Stimulated activated CD8-positive, alpha-beta memory T cell treated with anti-CD3 and anti-CD28 coated beads, Interleukin-4, amount 100 ng/mL, for 1 hour (primary cell): ENCODE measurements at places on chromosomes 11 and 22.

GRCh38 chr11:70420008-70420464 is 21.7 kb downstream of the CTTN start:
- DNase-seq, result no peak

- DNase-seq, result no peak
These were observed 46.7 kb downstream of the TIMP3 start for GRCh38 chr22:32848226-32848625.

DNA sequence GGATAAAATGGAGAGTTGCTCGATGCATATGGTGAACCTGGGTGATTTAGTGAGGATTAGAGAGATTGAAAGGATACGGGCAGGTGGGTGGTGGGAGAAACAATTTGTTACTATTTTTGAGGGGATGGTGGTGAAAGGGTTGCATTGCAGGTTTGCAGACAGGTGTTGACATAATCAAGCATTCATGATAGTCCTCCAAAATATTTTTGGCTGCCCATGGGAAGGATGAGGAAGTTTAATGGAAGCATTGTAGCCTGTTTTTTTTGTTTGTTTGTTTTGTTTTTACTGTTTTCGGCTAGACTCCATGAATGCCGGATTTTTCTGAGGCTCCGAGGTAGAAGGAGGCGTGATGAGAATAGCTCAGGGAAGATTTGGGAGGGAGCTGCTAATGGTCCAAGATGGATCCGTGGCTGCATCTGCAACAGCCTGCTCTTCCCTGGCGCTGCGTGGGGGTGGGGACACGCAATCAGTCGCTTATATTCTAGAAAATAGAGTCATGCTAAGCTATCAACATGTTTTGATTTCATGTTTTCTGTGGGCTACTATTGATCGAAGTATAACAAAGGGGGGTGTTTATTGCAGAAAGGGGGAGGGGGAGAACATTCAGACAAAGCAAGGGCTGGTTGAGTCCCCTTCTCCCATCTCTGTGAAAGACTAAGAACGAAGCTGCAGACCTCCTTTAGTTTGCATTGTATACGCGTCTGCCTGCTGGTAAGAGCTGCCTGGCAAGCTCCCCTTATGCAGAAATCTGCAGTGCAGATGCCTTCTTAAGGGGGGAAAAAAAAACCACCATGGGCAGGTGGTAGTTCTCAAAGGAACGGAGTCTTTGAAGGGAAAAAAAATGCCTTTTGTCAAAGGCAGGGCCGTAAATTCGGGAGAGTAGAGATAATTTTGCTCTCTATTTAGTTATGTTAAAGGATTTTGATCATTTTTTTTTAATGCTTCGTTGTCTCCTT is 1.0 kb downstream of the RTN3 start:
- no peak for DNase-seq

GRCh38 chr11:13983081-13983751 is 20.7 kb downstream of the SPON1 start:
- DNase-seq, result no peak

DNA sequence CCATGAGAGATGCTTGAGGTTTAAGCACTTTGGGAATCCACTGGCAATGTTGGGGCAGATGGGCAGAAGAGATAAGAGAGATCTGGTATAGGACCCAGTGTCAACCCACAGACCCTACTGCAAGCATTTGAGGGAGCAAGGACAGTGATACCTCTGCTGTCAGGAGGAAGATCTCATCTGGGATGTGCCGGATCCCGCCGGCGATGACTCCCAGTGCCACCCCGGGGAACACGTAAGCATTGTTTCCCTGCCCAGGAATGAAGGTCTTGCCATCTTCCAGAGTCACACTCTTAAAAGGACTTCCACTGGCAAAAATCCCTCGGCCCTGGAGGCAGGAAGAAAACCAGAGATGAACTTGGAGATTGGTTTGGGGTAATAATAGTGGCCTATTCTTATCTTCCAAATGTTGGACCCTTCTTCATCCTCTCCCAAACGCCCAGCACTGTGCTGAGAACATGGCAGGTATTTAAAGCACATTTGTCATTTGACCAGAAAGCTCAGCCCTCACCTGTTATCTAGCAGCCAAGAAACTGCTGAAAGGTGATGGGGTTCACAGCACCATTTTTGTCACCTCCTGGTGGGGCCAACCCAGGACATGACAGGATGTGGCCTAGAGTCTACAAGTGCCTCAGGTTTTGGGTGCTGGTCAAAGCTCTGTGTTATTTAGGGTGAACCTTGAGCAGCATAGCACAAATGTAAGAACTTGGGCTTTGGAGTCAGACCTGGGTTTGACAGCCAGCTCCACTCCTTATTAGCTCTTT is 71.7 kb downstream of the CCDC81 start:
- DNase-seq, result no peak

GRCh38 chr11:803770-804598 is 1.0 kb downstream of the PIDD1 start:
- no peak for DNase-seq

- no peak for DNase-seq
These were observed 991.6 kb downstream of the BRD1 start for GRCh38 chr22:48835857-48836672.

DNA sequence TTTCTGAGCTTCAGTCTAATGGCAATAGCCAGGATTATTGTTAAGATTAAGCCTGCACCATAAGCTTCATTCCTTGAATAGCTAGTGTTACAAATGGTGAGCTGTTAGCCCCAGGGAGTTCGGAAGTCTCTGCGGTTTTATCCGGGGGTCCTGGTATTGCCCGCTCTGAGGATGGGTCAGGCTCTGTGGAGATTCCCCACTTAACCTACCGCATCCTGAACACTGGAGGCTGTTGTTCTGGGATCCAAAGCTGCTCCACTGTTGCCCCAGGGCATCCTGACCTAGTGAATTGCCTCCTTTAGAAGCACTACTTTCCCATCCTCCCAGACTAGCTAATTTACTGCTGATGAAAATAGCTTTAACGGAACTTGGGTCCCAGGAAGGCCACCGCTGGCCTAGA is 14.5 kb upstream of the PEX26 start:
- no peak for DNase-seq

DNA sequence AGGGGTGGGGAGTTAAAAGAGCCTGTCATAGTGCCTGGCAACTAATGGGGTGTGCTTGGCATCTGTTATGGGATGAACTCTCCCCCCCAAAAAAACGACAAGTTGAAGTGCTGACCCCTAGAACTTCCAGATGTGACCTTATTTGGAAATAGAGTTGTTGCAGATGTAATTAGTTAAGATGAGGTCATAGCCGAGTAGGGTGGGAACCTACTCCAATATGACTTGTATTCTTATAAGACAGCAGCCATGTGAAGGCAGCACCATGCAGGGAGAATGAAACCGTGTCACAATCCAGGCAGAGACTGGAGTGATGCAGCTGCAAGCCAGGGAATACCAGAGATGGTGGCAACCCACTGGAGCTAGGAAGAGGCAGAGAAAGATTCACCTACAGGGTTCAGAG is 394.5 kb downstream of the TENM4 start:
- DNase-seq, result no peak

- no peak for DNase-seq
These were observed 19.1 kb downstream of the ARHGEF17 start for GRCh38 chr11:73326929-73327811.

GRCh38 chr22:33539202-33539901 is 380.9 kb downstream of the LARGE1 start:
- DNase-seq, result no peak

DNA sequence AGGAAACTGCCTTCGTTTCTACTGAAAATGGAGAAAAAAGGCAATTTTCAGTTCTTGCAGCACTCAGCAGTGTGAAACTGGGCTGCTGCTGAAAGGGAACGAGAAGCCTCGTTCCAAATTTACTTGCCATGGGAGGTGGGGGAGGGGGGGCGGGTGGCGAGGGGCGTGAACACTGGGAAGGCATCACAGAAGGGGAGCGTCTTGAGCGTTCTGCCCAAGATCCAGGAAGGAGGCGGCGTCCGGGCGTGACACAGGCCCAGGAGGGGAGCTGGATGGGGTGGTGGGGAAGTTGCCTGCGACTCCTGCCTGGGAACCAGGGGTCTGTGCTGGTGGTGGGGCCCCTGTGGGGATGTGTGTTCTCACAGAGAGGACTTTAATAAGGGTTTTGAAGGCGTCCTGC is 213.5 kb downstream of the CTTN start:
- DNase-seq, result no peak

- DNase-seq, result no peak
These were observed 35.0 kb downstream of the LDLRAD3 start for GRCh38 chr11:35978891-35979290.

GRCh38 chr22:29155966-29156365 is 49.7 kb upstream of the EMID1 start:
- no peak for DNase-seq

DNA sequence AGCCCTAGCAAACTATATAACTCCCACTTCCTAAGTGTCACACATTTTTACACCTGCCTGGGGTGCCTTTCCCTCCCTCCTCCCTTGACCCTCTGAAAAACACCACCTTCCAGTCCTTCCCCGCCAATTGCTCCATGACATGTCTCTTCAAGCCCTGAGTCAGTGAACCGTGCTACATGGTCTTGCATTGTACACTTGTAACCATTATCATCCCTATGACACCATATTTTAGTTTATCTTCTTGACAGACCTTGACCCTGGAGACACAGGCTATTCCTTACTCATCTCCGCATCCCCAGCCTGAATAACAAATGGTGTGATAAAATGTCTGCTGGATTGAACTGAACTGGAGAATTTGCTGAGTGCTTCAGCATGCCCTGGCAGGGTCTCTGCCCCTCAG is 36.9 kb downstream of the TNKS1BP1 start:
- no peak for DNase-seq

- DNase-seq, result no peak
These were observed 74.8 kb downstream of the ARHGAP42 start for GRCh38 chr11:100761841-100762240.

DNA sequence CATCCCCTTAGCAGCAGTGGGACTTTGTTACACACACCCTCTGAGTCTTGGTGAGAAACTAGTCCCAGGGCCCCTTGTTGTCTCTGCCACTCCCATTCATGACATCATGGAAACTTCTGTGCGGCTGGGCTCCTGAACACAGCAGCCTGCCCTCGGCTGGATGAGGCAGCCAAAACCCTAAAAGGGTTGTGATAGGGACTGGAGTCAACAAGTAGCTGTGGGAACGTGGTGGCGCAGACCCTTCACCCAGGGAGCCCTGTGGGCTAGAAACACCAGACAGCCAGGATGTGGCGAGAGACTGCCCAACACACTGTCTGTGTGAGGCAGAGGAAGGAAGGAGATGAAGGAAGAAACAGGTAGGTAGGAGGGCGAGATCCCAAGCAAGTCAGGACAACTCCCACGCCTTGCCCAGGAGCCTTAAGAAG is 3.9 kb downstream of the CD3D start:
- DNase-seq, result peak; percentile 80

- DNase-seq, result no peak
These were observed 166.4 kb downstream of the CASP12 start for GRCh38 chr11:104731890-104732289.

DNA sequence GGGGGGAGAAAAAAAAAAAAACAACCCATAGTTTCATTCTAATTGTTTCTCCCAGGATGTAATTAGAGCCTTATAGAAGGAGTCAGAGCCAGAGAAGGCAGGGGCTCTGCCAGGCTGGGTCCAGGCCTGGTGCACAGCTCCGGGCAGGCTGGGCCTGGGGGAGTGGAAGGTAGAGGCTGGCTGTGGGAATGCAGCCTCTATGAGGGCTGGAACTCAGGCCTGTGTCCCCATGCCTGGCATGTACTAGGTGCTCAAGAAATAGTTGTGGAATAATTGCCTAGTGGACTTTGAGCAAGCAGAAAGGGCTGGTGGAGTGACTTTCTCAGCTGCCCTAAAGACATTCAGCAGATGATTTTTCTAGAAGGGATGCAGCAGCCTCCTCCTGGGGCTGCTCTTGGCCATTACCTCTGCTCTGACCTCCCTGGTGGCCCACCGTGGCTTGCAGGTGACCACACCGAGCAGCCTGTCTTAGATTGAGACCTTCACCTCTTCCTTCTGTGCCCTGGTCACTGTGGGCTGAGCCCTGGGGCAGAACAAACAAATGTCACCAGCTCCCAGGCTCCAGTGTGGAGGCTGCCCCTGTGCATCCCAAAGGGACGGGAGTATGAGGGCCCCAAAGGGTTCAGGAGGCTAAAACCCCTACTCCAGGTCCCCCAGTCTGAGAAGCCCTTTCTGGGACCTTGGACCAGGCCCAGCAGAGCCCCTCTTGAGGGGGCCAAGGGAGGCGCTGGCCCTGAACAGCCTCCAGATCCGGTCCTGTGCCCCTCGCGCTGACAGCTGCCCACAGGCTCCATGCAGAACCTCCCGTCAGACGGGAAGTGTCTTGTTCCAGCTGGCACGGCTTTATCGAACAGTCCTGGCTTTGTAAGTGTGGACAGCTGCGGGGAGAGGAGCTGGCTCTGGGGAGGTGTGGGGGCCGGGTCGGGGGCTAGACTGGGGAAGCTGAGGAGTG is 18.8 kb downstream of the MYEOV start:
- no peak for DNase-seq

- no peak for DNase-seq
These were observed 34.9 kb downstream of the PRDM11 start for GRCh38 chr11:45181193-45181888.

GRCh38 chr11:113881856-113882255 is 6.5 kb upstream of the USP28 start:
- DNase-seq, result no peak

GRCh38 chr11:17724020-17724908 is 4.9 kb downstream of the MYOD1 start:
- no peak for DNase-seq

DNA sequence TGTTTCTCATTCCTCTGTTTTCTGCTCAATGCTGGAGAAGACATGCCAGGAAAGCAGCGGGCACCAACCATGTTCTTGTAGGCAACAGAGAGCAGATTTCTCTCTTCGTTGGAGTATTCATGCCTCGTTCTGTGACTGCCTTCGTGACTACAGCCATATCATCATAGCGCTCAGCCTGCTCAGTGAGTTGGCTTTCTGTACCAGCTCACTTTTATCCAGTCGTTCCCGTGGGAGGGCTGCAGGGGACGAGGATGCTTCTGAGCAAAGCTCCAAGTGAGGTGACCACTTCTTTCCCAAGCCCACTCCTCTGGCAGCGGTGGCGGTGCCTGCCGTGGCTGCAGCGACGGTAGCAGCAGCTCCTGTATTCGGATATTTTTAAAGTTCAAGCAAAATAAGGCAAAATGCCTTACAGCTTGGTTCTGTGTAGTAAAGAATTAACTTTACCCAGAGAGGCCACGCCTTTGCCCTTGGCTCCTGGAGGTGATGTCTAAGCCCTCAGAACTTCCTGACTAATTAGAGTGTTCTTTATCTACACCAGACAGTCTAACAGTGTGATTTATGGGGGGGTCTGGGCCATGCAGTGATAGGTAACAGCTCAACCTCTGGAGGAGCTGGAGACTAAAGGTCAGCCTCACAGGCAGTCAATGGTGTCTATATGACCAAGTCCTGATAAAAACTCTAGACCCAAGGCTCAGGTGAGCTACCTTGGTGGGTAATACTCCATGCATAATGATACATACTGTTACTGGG is 35.3 kb downstream of the LDHAL6A start:
- DNase-seq, result no peak

GRCh38 chr22:42560781-42561180 is 7.0 kb downstream of the SERHL2 start:
- DNase-seq, result no peak
